ENCODE measurements at places on chromosomes 2 and 18. TPM values are rescaled to one million over a fixed set of nuclear protein-coding genes. Genes with fewer than 3 reads are reported as not detected.
A peak's percentile ranks its signal among the peaks of the same experiment; 100 is the strongest.

GRCh38 chr18:13565228-13565627 lies 161.1 kb downstream of the FAM210A start:
- no peak for DNase-seq

DNA sequence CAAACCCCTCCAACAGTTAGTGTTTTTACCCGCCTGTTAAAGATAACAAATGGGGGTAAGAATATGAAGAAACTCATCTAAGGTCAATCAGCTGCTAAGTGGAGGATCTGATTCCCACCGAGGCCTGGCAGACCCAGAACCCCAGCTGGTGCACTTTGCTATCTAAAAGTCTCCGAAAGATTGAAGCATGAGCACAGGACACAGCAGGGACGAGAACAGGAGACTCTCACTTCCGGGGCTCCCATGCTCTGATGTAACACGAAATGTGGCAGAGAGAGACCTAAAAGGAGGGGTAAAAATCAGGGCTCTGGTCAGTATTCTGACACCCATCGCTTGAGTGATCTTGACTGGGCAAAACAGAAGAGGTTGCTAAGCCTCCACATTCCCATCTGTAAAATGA lies 119.7 kb downstream of the PDCL3 start:
- no peak for DNase-seq

DNA sequence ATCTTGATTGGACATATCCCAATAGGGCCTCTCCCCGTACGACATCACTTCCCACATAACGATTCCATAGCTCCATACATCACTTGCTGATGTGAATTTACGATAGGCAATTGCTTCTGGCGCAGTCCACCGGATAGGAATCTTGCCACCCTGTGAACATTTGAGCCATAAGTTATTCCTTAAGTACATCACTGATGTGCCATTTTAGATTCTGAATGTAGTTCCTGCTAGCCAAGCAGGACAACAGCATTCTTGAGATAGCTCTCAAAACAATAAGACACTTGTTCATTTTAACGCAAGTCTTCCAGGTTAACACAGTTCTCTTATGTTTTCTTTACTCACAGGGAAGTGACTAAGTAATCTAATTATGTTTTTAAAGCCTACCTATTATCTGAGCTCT lies 138.0 kb downstream of the EPHA4 start:
- peak; percentile 6 for DNase-seq

- no peak for DNase-seq
These were observed 32.8 kb upstream of the LGALSL start for GRCh38 chr2:64421201-64421600.

- no peak for DNase-seq
These were observed 46.3 kb downstream of the C1QL2 start for GRCh38 chr2:119112230-119112629.

GRCh38 chr2:210252699-210253606 lies 27.7 kb upstream of the ACADL start:
- DNase-seq: no peak

DNA sequence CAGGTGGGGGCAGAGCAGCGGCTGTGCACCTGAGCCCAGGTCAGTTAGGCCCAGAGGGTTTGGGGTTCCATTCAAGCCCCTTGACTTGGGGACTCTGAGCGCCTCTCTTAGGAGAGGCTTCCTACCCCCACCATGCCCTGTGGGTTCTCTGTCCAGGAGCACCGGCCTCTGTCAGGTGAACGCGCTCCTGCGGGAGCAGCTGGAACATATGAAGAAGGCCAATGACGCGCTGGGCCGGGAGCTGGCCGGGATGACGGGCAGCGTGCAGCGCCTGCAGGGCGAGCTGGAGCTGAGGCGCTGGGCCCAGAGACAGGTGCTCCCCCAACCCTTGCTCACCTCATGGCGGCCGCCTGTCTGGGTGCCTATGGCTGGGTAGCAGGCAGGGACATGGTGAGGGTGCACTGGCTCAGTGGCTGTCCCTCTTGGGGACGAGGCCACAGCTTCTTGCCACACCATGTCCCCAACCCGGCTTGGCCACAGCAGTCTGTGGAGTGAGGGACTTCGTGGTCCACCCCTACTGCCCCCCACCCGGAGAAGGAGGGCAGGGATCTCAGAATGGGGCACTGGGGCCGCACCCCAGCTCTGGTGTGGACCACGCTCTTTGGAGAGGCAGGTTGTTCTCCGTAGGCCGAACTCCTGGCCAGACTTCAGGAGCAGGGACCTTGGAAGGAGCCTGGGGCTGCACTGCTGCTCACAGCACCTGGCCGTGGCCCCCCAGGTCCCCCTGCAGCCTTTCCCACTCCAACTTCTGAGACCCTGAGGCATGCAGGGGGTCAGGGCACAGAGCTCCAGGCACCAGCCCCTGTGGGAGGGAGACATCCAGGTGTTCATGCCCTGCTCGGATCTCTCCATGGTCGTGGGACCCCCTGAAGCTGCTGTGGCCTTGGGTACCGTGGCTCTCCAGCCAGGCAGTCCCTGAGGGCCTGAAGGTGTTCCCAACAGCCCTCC lies 19.7 kb downstream of the CROCC2 start:
- DNase-seq: peak; percentile 1

DNA sequence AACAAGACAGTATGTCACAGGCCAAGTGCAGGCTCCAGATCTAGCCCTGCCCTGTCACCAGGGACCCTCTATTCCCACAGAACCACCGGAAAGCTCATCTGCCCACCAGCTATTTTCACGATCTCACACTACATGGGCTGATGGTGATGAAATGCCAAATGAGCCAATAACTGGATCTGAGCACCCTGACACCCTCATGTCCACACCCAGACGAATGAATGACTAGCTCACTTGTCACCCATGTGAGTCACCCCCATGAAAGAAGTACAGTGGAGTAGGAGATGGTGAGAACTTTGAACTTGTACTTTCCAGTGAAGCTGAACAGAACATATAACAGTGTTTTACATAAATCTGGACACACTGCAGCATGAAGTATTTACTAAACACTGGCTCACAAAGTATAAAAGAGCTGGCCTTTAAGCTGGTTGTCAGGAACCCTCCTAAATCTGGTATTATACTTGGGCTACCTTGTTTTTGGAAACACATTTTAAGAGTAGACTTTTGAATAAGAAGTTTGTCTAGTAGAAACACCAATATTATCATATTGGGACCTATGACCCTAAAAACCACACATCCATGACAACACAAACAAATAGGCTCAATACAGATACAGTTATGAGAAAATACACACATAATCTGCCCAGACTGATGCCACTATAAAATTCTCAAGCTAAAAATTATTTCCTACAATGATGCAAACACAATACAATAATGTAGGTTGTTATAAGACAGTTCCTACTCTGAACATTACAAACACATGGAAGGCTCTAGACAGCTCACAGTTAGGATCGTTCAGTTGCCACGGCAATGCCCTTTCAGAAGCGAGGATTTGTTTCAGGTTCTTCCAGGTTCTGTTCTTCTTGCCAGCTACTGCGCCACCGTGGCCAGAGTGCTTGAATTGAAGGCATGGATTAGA lies 19.0 kb downstream of the INO80C start:
- DNase-seq: peak; percentile 78

DNA sequence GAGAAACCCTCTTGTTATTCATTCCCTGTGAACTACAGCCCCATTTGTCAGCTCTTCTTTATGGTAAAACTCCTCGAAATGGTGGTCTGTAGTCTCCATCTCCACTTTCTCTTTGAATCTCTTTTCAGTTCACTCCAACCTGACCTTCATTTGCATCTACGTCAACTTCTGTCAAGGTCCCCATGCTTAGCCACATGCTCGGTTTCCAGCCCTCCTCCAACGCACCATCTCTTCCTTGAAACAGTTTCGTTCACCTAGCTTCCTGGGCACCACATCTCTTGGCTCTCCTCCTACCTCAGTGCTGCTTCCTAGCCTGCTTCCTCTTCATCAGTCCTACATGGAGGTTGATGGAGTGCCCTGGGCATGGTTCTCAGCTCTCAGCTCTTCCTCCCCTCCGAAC lies 81.1 kb upstream of the AFF3 start:
- no peak for DNase-seq

DNA sequence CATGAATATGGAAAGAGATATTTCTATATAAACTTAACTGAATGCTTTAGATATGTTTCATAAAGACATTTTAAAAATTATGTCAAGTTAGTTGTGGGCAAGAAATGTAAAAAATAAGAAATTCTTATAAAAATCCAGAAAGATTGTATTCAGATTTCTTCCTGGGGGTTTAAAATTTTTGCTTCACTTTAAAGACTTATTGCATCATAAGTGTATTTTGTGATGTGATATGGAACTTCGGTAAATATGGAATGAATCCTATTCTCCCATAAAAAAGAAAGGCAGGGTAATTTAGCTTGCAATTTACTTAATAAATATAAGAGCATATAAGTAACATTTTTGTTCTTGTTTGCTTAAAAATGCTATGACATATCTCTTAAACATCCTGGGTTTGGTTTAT lies 104.8 kb upstream of the CWC22 start:
- DNase-seq: no peak

GRCh38 chr2:143545059-143545948 lies 416.1 kb downstream of the ARHGAP15 start:
- no peak for DNase-seq

GRCh38 chr18:9720327-9720726 lies 12.2 kb downstream of the RAB31 start:
- no peak for DNase-seq

- peak; percentile 66 for DNase-seq
These were observed 668 bp upstream of the ANKRD12 start for GRCh38 chr18:9135912-9136314.

GRCh38 chr18:58501066-58501896 lies 127.6 kb downstream of the ALPK2 start:
- no peak for DNase-seq

DNA sequence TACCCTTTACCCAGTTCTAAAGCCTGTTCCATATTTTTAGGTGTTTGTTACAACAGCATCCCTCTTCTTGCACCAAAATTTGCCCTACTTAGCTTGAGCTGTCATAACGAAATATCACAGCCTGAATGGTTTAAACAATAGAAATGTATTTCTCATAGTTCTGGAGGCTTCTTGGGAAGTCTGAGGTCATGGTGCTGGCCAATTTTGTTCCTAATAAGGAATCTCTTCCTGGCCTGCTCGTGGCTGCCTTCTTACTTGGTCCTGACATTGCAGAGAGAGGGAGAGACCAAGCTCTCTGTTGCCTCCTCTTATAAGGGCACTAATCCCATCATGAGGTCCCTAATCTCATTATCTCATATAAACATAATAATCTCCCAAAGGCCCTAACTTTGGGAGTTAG lies 267.8 kb downstream of the PID1 start:
- DNase-seq: no peak

- DNase-seq: no peak
These were observed 48.9 kb upstream of the HPCAL1 start for GRCh38 chr2:10253596-10254372.

GRCh38 chr2:73063909-73064875 lies 7.3 kb downstream of the SFXN5 start:
- DNase-seq: no peak

- DNase-seq: no peak
These were observed 451.0 kb upstream of the SETBP1 start for GRCh38 chr18:44229693-44230108.

DNA sequence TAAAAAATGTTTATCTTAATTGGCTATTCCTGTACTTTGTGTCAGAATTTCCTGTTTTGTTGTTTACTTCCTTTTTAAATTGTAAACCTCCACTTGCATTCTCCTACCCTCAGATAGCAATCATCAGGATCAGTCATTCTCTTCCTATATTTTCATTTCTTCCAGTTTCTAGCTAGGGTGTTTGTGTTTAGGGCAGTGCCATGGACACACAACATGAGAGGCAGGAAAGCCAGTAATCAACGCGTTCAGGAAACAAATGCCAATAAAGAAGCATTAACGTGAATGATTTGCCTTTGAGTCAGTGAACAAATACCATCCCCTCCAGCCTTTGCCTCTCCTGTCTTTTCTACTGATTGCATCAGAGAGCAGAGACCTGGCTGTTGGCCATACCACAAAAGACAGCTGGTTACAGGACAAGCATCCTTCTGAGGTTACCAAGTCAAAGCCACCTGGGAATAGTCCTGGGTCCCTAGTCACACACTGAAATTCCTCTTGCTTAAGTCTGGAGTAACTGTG lies 56.7 kb upstream of the FHL2 start:
- DNase-seq: peak; percentile 88

DNA sequence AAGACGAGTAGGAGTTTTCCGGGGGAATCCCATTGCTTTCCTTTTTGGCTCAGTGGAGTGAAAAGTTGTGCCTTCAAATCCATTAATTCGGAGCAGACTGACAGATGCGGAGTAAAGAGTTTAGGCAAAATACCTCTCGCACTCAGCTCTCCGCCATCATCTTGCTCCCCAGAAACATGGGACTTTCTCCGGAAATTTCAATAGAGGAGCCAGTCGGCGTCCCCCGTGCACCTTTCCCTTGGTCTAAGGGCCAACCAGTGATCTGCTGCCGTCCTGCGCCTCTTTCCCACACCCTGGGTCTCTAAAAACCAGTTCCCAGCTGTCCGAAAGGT lies 318 bp downstream of the TYW5 start:
- DNase-seq: no peak

DNA sequence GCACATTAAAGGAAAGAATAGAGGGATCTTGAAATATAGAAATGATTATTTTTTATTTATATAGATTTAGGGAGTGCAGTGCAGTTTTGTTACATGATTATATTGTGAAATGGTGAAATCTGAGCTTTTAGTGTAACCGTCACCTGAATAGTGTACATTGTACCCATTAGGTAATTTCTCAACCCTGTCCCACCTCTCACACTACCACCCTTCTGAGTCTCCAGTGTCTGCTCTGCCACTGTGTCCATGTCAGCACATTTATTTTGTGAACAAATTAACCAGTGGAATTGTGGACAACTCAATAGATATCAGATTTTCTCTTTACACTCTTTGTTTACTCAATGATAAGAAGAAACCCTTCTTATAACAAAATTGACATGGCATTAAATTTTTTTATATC lies 24.2 kb downstream of the APLF start:
- DNase-seq: no peak

GRCh38 chr2:241951920-241952319 lies 82.4 kb downstream of the RTP5 start:
- DNase-seq: no peak

DNA sequence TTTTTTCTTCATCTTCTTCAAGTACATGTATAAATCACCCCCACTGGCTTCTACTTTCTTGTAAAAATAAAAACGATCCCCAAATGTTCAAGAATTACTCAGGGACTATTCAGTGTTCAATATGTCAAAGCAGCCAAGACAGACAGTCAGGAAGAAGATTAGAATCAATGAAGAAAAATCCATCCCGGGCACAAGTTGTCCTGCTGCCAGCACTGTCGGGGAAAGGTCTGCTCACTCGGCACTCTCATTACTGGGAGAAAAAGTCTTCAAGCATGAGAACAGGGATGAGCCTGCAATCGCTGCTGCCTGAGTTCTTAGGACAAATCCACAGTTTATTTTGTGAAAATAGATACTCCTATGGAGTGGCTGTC lies 482.8 kb upstream of the KLHL29 start:
- DNase-seq: no peak

The HRH4 gene
- 0.09 TPM for total RNA-seq

The KATNAL2 gene
- 7.6 TPM for total RNA-seq

The TMEM163 gene
- 3.5 TPM for total RNA-seq

The CRYGD gene
- not detected for total RNA-seq

The ANKRD62 gene
- not detected for total RNA-seq

The CROCC2 gene
- total RNA-seq: not detected

The PSMA8 gene
- not detected for total RNA-seq

The SP5 gene
- 0.73 TPM for total RNA-seq

The CFAP53 gene
- 0.94 TPM for total RNA-seq

The ADCYAP1 gene
- not detected for total RNA-seq

The CERKL gene
- total RNA-seq: 1.1 TPM

The MYO7B gene
- total RNA-seq: 0.39 TPM

The CDH7 gene
- not detected for total RNA-seq
